ENCODE measurements at places on chromosomes 6 and 20.
A peak's percentile ranks its signal among the peaks of the same experiment; 100 is the strongest.

DNA sequence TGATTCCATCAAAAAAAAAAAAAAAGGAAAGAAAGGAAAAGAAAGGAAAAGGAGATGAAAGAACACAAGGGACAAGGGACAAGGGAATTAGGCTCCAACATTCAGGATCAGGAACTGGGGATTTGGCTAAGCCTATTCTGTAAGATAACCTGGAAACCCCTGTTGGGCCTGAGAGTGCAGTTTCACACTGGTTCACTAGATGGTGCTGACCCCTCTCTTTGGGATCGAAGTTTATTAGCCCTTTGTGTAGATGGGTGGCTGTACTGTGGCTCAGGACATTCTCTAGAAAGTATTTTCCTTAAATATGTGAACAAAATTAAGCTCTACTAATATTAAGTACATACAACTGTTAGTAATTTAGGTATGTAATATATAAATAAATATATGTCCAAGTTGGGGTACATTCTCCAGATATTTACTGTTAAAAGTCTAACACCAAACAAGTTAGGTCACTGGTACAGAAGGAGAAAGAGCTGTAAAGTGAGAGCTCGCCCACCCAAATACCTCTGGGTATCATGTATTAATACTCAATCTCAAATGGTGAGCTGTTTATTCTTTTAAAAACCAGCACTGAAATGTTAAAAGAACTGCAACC lies 6.3 kb downstream of the OR2A4 start:
- peak; percentile 31 for DNase-seq

- no peak for DNase-seq
Measured at GRCh38 chr6:170006900-170007467, 255.6 kb downstream of the ERMARD start.

DNA sequence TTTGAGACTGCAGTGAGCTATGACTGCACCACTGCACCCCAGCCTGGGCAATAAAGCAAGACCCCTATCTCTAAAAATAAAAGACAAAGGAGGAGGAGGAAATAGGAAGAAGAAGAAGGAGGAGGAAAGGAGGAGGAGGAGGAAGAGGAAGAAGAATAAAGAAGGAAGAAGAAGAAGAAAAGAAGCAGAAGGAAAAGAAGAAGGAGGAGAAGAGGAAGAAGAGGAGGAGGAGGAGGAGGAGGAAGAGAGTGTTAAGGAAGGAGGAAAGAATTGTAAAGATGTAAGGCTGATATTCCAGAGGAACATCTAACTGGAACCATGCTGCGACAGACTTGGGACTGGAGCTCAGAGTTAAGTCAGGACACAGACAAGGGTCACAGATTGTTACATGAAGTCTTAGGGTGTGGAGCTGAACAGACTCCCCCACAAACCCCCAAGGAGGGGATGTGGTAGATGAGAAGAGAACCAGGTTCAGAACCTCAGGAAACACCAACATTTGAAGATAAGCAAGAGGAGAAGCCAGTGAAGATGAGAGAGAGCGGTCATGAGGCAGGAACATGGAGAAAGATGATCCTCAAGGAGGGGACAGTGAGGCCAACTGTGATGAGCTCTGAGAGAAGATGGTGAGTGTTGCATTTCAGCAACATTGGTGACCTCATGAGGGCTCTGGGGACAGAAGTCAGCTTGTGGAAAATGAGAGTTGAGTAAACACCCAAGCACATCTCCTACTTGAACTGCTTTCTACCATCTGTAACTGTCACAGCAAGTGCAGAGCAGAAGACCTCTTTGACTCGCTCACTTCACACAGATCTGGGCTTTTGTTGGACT lies 118.2 kb downstream of the CD164 start:
- DNase-seq: no peak

- DNase-seq: no peak
Measured at GRCh38 chr6:14824484-14825275, 421.2 kb upstream of the JARID2 start.

DNA sequence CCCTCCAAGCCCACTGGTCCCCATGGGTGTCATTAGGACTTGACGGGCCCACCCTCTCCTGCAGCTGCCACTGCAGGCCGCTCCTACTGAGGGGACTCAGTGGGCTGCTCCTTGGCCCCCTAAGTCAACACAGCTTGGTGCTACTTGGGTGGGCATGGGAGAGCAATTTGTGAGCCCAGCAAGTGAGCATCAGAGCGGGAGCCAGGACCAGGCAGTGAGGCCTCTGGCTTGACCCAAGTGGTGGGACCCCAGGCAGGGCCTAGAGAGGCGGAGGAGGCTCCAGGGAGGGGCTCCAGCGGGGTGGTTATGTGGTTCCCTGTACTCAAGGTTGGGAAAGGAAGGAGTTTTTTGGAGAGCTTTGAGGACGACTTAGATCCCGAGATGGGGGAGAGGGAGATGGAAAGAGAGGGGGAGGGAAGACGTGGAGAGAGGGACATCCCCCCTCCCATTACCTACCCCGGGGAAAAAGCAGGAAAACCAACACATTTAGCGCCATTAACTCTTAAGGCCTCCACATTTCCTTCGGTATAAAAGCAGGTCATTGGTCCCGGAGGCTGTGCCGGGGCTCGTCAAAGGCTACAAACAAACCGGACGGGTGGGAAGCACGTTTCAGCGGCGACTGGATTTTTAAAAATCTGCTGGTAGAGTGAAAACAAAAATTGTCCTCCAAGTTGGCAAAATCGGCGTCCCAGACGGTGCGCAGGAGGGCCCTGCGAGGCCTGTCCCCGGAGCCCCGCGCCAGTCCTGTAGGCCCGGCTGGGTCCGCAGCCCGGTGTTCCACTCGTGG lies 8.8 kb downstream of the FOXC1 start:
- no peak for DNase-seq

DNA sequence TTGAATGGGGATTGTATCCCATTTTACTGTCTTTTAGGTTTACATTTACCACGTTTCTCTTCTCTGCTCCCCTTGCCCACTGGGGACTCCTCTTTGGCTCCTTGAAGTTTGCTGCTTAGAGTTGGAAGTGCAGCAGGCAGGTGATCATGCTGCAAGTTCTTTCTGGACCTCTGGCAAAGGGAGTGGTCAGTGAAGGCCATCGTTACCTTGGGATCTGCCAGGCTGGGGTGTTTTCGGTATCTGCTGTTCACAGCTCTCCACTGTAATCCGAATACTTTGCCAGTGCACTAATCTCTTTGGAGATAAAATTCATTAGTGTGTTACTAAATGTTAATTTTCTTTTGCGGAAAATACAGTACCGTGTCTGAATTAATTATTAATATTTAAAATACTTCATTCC lies 9.1 kb upstream of the EFCAB8 start:
- DNase-seq: no peak

GRCh38 chr20:63968136-63968927 lies 1.4 kb downstream of the ZNF512B start:
- no peak for DNase-seq

DNA sequence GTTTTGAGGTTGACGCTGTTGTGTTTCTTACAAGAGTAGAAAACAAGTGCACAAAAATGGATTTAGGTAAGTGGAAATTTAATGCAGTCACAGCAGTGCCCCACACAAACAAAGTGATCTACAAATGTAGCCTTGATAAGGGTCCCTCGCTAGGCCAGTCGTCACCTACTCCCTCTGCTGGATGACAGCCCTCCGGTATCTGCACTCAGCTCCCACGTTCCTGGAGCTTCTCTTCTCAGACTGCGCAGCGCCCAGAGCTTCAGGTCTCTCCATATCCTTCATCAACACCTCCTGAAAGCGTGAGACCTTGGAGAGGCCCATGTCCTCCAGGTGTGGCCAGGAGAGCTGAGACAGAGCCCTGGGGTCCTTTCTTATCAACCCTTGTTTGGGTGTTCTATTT lies 58.3 kb upstream of the MAP3K4 start:
- DNase-seq: no peak

GRCh38 chr6:8237668-8238067 lies 135.3 kb upstream of the EEF1E1 start:
- DNase-seq: no peak

DNA sequence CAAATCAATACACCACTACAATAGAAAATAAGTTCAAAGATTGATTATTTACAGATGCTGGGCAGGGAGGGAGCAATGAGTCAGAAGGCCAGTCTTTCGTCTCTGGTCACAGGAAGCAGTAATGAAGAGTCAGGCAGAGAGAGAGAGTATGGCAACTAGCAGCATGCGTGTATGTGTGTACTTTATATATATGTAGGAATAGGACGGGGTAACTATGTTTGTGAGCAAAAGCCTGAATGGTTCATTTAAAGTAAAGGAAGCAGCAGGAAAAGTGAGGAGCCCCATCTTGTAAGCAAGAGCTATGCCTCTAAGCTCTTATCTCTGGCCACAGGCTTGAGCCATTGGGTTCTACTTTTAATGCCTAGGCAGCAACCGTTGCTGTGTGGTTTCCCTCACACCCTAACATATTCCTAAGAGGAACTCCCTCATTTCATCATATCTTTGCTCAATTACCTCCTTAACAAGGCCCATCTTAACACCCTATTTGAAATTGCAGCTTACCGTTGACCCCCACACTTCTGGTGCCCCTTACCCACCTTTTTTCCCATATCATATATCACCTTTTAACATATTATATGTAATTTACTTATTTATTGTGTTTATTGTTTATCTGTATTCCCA lies 66.6 kb downstream of the AFG1L start:
- no peak for DNase-seq

- DNase-seq: no peak
Measured at GRCh38 chr20:40489886-40490285, 199.2 kb downstream of the MAFB start.

DNA sequence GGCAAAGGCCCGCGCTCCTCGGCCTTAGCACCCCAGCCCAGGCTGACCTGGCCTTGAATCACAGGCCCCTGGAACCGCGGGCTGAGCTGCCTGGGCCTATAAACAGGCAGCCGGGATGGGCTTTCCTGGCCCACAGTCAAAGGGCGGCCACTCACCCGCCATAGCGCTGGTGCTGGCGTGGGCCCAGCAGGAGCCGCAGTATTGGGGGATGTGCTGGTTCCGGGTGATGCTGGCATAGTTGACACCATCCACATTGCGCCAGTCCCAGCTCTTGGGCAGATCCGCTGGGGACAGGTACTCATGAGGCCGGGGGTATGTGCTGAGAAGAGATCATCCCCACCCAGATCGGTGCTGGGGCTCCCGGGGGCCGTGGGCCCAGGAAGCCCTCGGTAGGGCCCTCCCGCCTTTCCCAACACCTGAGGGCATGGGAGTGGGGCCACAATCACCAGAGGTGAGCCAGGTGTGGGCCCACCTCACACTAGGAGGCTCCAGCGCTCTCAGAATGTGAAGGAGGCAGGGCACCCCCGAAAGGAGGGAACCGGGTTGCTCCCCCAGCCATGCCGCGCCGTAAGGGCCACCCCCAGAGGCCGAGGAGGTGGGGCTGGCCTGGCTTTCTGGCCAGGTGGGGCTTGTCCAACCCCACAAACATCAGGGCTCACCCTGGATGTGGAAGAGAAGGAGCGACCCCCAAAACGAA lies 739 bp downstream of the CTSZ start:
- no peak for DNase-seq

All from non-pigmented ciliary epithelial cell (primary cell).